ENCODE measurements at places on chromosomes 11 and 22.
A peak's percentile ranks its signal among the peaks of the same experiment; 100 is the strongest.

GRCh38 chr11:9982127-9982795 is 311.8 kb downstream of the SBF2 start:
- DNase-seq: no peak

GRCh38 chr11:33507967-33508366 is 192.7 kb downstream of the C11orf91 start:
- DNase-seq: no peak

GRCh38 chr22:48832592-48832991 is 995.1 kb downstream of the BRD1 start:
- no peak for DNase-seq

GRCh38 chr11:131592734-131593133 is 222.3 kb downstream of the NTM start:
- no peak for DNase-seq

DNA sequence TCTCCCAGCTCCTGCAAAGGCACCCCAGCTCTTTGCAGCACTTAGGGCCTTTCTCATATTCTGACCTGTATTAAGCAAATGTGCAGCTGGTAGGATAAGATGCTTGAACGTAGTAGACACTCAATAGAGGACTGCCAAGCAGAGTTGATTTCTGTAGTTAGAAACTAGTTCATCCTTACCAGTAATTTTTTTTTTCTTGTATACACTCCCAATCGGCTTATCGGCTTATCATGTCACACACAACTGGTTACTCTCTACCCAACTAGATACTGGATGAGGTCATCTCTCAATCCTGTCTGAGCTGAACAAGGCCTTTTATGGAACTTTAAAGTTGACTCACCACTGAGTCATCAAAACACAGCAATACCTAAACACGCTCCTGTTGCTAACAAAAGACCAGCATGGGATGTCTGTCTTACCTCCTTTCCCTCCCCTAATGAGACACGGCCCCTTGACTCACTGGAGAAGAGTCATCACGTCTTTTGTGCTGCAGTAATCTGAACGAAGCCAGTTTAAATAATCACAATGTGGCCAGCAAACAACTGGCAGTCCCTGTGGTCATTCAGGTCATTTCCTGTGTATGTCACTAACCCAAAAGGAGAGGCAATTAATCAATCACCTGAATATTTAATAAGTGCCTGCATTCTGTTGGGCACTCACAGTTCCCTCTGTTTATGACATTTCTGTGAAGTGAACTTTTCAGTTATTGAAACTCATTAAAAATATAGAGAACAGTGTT is 7.5 kb upstream of the WEE1 start:
- peak; percentile 41 for DNase-seq

DNA sequence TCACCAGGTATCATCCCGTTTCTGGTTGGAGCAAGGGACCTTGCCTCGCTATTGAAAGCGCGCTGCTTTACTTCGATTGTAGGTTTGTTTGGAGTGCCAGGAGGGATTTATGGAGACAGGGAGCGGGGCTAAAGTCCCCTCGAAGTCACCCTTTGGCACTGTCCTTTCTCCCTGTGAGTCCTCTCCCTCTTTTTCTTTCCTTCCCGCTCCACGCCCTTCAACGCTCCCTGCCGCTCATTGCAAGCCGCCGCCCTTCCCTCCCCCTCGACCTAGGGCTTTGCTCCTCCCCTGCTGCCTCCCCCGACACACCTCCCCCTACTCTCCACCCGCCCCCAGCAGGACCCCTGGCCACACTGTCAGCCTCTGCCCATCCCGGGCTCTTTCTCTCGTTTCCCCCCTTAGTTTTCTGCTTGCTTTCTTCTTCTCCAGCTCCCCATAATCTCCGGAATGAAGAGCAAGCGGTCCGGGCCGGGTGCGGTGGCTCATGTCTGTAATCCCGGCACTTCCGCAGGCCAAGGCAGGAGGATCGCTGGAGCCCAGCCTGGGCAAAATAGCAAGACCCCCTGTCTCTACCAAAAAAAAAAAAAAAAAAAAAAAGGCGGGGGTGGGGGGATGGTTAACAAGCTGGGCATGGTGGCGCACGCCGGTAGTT is 41.0 kb downstream of the AHNAK start:
- no peak for DNase-seq

DNA sequence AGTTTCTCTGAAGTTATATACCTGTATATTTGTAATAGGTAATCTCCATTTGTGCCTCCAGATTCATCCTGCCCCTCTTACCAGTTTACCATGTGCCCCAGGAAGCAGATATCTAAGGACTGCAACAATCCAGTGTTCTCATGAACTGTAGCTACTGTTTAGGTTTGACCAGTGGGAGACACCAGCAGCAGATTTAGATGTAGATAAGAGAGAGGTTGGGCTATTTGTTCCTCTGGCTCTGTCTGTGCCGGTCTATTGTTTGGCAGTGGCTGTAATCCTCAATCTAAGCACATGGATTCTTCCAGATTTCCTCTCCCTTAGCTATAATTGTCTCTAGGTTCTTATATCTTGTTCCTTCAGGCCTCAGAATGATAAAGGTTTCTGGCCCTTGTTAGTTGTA is 88.4 kb downstream of the ANO3 start:
- no peak for DNase-seq

- peak; percentile 51 for DNase-seq
Measured at GRCh38 chr11:120952461-120953434, 71.2 kb upstream of the TBCEL start.

DNA sequence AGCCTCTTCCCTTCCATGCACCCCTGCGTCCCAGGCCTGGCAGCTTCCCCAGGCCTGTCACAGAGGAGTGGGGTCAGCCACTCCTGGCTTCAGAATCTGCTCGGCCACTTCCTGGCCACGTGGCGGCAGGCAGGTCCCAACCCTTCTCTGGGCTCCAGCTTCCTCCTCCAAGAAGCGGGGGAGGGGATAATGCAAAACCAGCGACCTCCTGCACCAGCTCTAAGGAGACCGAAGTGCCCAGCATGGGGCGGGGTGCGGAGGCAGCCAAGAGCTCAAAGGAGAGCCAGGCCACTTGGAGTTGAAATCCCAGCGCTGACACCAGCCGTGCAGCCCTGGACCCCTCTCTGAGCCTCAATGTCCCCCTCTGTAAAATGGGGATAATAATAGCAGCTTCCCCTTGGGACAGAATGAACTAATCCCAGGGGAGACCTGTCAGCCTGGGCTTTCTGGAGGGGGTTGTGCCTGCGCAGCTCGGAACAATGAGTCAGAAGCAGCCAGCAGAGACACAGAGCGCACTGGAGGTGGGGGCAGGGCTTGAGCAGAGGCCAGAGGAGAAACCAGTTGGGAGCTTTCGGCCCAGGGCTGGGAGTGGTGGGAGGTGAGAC is 22.8 kb upstream of the PICK1 start:
- DNase-seq: no peak

GRCh38 chr11:93548679-93549319 is 5.6 kb upstream of the SMCO4 start:
- no peak for DNase-seq

DNA sequence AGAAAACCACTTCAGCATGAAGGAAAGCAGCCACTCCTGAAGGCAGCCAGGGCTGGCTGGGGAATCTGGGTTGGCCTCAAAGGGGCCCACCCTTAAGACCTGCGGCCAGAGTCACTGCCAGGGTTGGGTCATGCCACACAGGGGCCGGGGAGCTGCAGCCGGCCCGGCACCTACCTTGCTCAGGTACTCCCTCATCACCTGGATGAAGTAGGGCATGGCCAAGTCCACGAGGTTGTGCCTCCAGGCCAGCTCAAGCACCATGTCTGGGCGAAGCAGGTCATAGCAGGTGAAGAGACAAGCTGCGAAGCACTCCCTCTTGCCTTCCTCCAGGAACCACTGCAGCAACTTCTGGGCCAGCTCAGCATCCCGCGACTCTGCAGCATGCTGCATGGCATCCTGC is 4.7 kb upstream of the SLC25A1 start:
- no peak for DNase-seq

GRCh38 chr11:120547316-120547715 is 35.8 kb downstream of the GRIK4 start:
- no peak for DNase-seq

- no peak for DNase-seq
Measured at GRCh38 chr22:39472570-39473556, 16.1 kb downstream of the MGAT3 start.

- no peak for DNase-seq
Measured at GRCh38 chr11:131889146-131889577, 518.7 kb downstream of the NTM start.

DNA sequence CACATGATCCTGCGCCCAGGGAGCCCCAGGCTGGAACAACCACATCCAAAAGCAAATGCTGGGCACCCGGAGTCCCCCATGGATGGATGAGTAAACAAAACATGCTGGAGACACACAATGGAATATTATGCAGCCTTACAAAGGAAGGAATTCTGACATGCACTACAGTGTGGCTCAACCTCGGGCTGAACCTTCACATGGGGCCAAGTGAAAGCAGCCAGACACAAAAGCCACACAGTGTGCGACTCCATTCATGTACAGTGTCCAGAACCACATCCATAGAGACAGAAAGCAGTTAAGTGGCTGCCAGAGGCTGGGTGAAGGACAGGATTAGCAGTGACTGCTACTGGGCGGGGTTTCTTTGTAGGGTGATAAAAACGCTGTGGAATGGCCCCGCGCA is 10.1 kb downstream of the POLR3H start:
- DNase-seq: no peak

DNA sequence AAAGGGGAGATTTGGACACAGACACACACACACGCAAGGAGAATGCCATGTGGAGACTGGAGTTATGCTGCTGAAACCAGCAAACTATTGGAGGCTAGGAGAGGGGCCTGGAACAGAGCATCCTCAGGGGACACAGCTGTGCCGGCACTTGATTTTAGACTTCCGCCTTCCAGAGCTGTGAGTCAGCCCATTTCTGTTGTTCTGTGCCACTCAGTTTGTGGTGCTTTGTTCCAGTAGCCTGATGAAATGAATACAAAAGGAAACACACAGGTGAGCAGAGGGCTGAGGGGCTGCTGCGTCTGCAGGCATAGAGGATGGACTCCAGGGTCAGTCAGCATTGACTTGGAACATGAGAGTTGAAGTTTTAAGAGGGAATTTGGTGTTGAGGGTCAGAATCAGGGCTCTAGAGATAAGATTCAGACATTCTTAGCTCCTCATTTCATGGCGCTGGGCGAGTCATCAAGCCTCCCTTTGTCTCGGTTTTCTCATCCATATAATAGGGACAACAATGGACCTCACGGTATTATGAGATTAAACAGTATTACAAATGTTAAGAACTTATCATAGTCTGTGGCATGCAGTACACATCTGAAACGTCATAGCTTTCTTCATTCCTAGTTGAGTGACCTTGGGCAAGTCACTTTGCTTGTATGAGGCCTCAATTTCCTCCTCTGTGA is 191.0 kb downstream of the MIAT start:
- DNase-seq: no peak

GRCh38 chr11:120385655-120386054 is 49.4 kb downstream of the ARHGEF12 start:
- no peak for DNase-seq

GRCh38 chr22:28894334-28894733 is 11.0 kb downstream of the ZNRF3 start:
- DNase-seq: no peak

DNA sequence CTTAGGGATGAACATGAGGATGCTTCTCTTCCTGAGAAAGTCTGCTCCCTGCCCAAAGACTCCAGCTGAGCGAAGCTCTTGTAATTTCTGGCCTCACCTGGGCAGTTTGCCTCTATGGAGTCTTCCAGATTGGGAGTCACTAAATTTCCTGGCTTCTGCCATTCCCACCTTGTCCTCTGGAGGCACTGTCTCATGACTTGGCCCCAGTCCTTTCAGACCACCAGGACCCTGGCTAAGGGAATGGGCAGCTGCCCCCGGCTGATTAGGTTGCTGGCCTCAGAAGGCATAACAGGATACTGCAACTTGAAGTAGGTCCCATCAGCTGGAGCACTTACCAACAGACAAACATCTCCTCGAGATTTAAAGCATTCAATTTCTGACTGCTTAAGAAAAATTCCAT is 128.1 kb upstream of the SPON1 start:
- no peak for DNase-seq

DNA sequence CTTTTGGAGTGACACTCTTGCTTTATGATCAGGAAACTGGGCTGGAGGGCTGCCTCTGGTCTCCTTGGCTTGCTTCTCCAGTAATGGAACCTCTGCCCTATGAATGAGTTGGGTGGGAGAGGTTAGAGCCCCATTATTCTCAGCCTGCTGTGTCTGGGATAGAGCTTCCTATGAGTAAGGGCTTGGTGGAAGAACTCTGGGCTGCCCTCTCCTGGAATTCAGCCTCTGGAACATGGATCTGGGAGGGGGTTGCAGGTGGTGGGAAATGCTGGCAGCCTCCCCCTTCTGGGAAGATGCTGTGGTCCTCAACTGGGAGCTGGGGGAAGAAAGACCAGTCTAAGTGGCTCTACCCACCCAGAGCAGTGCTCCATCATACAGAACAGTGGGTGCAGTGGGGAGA is 81.8 kb upstream of the SYN3 start:
- no peak for DNase-seq

GRCh38 chr11:114128399-114128798 is 68.9 kb downstream of the ZBTB16 start:
- DNase-seq: no peak

Measured in HuH-7.5 (cell line).